ENCODE measurements at places on chromosomes 5 and 9. TPM values are rescaled to one million over a fixed set of nuclear protein-coding genes. Genes with fewer than 3 reads are reported as not detected.

Gene RECK
- total RNA-seq = 34.2 TPM

Gene PDZD2
- 50.7 TPM for total RNA-seq

Gene PCDHA4
- 7.1 TPM for total RNA-seq

Gene MED10
- 23.0 TPM for total RNA-seq

Gene ZNF189
- 49.1 TPM for total RNA-seq

Gene TAF7
- total RNA-seq = 133 TPM

Gene AFAP1L1
- total RNA-seq = 21.0 TPM

Gene NME5
- 5.6 TPM for total RNA-seq

Gene PCDHB10
- 12.9 TPM for total RNA-seq

Gene GLRA1
- total RNA-seq = 1.4 TPM

Gene PAIP1
- 131 TPM for total RNA-seq

Gene TAF1L
- not detected for total RNA-seq

Gene STXBP1
- total RNA-seq = 237 TPM

Gene TLE1
- total RNA-seq = 54.0 TPM

Gene LRRTM2
- 124 TPM for total RNA-seq

Gene UNC13B
- 56.1 TPM for total RNA-seq

Gene PLCXD3
- 2.4 TPM for total RNA-seq

Gene TAS2R1
- not detected for total RNA-seq

Gene DNM1
- total RNA-seq = 135 TPM

Gene BARHL1
- not detected for total RNA-seq

Gene GOLGA1
- 21.7 TPM for total RNA-seq

Gene GPR150
- not detected for total RNA-seq

Gene MYOZ3
- total RNA-seq = 11.1 TPM

Gene ANKRD55
- total RNA-seq = 12.5 TPM

Gene MCC
- total RNA-seq = 127 TPM

Gene STC2
- total RNA-seq = 48.9 TPM

Gene GABRA6
- total RNA-seq = not detected

Gene PLPPR1
- 73.4 TPM for total RNA-seq

Gene TRPM6
- 0.44 TPM for total RNA-seq

Gene TAF11L3
- not detected for total RNA-seq

Gene EPB41L4A
- total RNA-seq = 39.2 TPM

Gene CDC25C
- 3.8 TPM for total RNA-seq

Gene NSG2
- 108 TPM for total RNA-seq

Gene ARL14EPL
- total RNA-seq = not detected

Gene MAMDC4
- total RNA-seq = 8.2 TPM

Gene C5orf34
- 4.4 TPM for total RNA-seq

Gene C1QTNF3
- 65.3 TPM for total RNA-seq

Gene C5orf58
- total RNA-seq = not detected

Gene ANKRD34B
- not detected for total RNA-seq

Gene AFF4
- total RNA-seq = 126 TPM

Gene PCDHB15
- total RNA-seq = 14.5 TPM

Gene P4HA2
- 61.8 TPM for total RNA-seq
